ENCODE measurements at places on chromosomes 2 and 18. TPM values are rescaled to one million over a fixed set of nuclear protein-coding genes. Genes with fewer than 3 reads are reported as not detected.
A peak's percentile ranks its signal among the peaks of the same experiment; 100 is the strongest.

The DUSP11 gene
- 13.0 TPM for total RNA-seq

The RGPD4 gene
- total RNA-seq: not detected

The ADRA2B gene
- total RNA-seq: 0.03 TPM

The VAPA gene
- 238 TPM for total RNA-seq

The SPAG16 gene
- total RNA-seq: 33.7 TPM

The C2orf78 gene
- total RNA-seq: not detected

The EPAS1 gene
- total RNA-seq: 46.1 TPM

The CDH20 gene
- not detected for total RNA-seq

The ASXL3 gene
- total RNA-seq: not detected

The IL36B gene
- total RNA-seq: not detected

DNA sequence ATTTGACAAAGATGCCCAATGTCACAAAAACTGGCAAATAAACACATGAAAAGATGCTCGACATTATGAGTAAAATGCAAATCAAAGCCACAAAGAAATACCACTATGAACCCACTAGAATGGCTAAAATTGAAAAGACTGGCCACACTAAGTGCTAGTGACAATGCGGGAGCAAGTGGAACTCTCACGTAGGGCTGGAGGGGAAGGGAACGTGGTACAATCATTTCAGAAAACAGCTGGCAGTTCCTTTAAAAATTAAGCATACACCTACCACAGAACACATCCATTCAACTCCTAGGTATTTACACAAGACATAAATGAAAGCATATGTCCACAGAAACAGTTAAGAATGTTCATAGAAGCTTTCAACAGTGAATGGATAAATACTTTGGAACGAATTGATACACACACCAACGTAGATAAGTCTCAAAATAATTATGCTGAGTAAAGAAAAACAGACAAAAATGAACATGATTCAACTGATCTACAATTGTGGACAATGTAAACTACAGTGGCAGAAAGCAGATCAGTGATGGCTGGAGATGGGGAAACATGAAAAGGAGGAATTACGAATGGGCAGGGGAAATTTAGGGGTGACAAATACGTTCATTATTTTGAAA, 71.7 kb downstream of the MYOM1 start:
- DNase-seq: no peak

DNA sequence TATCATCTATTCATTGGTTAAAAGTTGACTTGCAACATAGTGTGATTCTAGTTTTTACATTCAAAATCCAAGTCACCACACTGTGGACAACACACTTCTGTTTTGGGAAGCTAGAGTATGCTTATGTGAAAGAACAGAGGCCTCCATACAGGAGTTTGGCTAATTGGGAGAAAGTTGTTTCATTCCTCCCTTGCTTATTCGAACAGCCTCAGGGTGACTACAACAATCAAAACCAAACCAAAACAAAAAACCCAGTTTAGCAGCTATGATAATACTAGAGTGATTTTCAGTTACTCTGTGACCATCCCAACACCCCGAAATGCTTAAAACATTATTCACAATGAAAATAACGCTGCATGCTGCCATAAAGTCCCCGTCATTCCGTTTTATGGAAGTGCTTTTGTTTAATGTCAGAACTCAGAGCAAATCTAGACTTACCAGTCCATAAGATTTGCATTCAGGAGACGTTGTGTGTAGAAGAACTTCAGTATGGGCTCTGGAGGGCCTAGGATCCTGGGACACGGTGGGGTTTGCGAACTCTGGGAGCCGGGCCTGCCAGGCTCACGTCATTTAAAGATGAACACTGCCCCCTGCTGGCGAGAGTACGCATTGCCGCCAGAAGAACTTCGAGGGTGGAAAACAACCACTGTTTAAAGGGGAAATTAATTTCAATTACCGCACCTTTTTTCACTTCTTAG, 111.4 kb downstream of the FTCDNL1 start:
- peak; percentile 37 for DNase-seq

- no peak for DNase-seq
Measured at GRCh38 chr2:19086231-19086651, 272.2 kb downstream of the OSR1 start.

GRCh38 chr18:48951448-48952286, 902 bp upstream of the SMAD7 start:
- peak; percentile 81 for DNase-seq

- no peak for DNase-seq
Measured at GRCh38 chr2:159096901-159097300, 128.5 kb downstream of the TANC1 start.

DNA sequence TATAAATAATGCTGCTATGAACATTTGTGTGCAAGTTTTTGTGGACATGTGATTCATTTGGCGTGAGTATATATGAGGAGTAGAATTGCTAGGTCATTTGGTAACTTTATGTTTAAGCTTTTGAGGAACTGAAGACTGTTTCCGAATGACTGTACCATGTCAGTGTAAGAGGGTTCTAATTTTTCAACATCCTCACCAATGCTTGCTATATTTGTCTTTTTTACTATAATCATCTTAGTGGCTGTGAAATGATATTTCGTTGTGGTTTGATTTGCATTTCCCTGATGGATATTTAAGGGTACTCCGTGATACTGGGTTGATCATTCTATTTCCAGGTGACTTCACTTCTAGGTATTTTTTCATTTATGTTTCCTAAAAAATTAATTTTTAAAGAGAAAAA, 241.1 kb downstream of the BCL2 start:
- no peak for DNase-seq

- DNase-seq: peak; percentile 79
Measured at GRCh38 chr2:36561237-36561944, 36.6 kb downstream of the FEZ2 start.

DNA sequence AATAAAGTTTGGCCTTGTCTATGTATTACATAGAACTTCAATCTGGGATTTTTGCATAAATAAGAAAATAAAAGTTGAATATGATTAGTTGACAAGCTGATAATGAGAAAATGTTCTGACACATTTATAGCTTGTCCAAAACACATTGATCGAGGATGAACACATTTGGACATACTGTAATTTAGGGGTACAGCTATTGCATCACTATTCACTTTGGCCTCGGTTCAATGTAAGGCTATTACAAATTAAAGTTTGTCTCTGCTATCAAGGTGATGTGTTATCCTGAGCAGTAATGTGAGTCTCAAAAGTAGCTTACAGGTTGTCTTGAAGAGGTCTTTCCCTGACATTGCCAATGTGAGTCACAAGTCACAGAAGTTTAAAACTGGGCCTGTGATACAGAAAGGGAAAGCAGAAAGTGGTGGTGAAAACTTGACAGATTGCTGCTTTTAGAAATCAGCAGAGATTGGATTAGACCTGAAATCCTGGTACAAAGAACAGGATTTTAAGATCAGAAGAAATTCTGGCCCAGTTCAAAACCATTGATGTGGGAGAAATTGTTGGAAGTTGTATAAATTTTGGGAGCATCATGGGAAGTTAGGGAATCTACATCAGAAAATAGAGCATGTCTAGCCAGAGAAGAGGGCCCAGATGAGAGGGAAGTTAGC, 674.1 kb downstream of the NYAP2 start:
- DNase-seq: no peak

- DNase-seq: no peak
Measured at GRCh38 chr2:160220026-160220425, 20.0 kb upstream of the ITGB6 start.

DNA sequence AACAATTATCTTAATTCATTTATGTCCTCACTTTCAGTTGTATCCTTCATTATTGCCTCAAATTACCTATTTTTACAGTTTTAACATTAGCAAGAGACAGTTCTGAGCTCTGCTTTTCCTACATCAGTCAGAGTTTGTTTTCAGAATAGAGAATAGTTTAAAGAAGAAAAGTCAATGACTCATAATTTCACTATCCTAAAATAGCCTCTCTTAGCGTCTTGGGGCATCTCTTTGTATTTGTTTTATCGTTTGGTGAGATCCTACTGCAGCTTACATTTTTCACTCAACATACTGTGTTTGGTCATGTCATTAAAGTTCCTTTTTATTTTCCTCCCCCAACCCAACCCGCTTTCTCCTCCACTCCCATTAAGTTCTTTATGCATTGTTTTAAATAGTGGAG, 3.8 kb downstream of the SEC11C start:
- no peak for DNase-seq

DNA sequence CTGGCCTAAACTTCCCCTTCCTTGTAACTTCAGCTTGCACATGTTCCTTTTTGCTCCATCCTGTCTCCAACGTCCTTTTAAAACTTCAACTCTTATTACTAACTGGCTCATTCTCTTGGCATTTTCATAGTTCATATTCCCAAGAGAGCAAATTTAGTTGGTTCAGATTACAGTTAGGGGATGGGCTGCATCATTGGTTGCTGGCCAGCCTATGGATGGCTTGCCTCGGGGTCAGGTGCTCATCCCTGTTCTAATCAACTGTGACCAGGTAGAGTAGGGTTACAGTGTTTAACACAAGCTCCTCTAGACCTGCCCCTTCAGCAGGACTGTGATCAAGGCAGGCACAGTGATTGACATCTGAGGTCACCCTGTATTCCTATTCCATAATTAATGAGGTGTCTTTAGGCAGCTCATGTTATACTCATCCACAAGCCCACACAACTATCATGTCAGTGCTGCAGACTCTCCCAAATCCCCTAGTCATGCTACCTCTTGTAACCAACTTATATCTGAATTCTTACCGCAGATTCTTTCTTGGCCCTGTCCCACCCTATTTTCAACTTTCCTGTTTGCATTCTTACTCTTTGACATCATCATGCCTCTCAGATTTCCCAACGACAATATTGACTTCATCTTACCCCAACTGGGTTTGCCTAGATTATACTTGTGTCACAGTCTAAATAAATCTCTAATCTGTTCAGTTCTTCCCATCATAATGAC, 293.3 kb downstream of the MTX2 start:
- no peak for DNase-seq

DNA sequence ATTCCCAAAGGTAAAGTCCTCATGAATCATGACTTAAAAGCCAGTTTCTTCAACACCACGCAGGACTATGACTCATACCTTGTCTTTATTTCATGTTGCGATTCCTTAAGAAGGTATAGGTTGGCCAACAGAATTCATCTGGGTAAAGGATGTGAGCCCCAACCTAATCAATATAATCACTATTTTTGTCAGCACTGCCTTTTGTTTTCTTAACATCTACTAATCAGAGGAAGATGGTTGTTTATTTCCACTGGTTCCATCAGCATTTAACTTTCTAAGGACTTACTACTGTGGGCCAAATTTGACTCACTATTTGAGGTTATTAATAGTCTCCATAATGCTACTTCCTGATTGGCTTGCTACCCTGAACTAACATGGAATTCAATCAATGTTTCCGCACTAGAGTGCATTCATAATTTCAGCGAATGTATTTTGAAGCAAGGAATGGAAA, 78.6 kb downstream of the SCG2 start:
- no peak for DNase-seq

- no peak for DNase-seq
Measured at GRCh38 chr18:55605733-55606338, 17.8 kb upstream of the TCF4 start.

- no peak for DNase-seq
Measured at GRCh38 chr2:159506764-159507440, 109.4 kb downstream of the BAZ2B start.

DNA sequence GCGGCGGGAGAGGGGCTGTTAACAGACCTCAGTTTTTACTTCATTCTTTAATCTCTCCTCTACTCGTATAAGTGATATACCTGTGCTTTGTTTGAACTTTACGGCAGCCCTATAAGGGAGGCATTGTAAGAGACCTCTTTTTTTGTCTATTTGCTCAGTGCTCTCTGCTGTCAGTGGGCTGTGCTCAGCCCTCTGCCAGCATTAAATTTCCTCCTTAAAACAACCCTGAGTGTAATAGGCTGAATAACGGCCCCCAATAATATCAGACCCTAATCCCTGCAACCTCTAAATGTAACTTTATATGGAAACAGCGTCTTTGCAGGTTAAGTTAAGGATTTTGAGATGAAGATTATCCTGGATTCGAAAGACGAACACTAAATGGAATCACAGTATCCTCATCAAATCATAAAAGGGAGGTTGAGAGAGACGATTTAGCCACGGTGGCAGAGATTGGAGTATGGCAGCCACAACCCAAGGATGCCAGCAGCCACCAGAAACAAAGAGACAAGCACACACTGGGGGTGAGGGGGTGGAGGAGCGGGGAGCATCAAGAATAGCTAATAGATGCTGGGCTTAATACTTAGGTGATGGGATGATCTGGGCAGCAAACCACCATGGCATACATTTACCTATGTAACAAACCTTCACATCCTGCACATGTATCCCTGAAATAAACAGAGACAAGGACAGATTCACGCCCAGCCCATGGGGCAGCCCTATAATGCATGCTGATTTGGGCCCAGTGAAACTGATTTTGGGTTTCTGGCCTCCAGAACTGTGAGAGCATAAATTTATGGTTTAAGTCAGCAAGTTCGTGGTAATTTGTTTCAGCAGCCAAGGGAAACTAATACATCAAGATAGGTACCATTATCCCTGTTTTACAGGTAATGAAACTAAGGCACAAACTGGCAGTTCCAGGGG, 894 bp upstream of the FARSB start:
- DNase-seq: peak; percentile 7

DNA sequence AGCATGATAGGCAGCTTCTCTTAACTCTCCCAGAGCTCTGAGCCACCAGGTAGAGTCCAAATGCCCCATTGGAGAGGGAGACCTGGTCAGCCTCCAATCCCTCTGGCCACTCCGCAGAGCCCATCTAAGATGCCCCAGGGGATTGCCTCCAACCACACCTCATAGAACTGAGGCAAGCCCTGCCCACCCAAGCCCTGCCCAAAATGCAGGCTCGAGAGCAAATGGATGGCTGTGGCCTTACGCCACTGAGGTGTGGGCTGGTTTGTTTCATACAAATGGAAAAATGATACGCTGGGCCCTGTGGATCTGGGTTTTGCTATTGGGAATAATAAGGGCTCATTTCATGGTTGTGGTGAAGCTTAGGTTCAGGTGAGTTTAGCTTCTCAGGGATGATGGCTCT, 3.0 kb upstream of the TFCP2L1 start:
- no peak for DNase-seq

DNA sequence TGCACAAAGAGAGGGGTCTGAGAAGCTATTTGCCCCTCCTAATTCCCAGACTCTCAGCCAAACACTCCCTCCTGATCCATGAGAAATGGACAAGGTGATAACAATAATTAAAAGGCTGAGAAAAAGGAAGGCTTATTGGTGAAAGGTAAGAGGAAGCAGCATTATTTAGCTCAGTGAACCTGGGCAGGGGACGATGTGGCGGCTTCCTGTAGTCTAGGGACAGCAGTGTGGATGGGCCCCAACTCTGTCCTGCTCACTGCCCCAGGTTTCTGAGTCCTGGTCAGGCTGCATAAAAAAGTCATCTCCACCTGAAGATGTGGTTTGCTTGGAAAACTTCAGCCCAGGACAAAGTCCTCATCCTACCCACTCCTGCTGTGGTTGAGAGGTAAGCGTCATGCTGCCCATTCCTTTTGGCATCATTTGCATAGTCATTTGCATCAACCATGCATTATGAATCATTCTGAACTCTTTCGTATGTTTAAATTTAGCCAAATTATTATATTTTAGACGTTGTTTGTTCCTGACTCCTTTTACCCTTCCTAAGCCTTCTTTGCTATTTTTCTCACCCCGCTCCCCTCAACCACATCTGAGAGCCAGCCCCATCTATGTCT, 126.8 kb downstream of the CLIP4 start:
- DNase-seq: no peak
